ENCODE measurements at places on chromosomes 7 and 10. TPM values are rescaled to one million over a fixed set of nuclear protein-coding genes. Genes with fewer than 3 reads are reported as not detected.

- DNase-seq = peak; percentile 46
These were observed 1.3 kb downstream of the UBE2H start for GRCh38 chr7:129951226-129952085.

GRCh38 chr7:40799493-40800403 is 664.9 kb downstream of the SUGCT start:
- DNase-seq = no peak

DNA sequence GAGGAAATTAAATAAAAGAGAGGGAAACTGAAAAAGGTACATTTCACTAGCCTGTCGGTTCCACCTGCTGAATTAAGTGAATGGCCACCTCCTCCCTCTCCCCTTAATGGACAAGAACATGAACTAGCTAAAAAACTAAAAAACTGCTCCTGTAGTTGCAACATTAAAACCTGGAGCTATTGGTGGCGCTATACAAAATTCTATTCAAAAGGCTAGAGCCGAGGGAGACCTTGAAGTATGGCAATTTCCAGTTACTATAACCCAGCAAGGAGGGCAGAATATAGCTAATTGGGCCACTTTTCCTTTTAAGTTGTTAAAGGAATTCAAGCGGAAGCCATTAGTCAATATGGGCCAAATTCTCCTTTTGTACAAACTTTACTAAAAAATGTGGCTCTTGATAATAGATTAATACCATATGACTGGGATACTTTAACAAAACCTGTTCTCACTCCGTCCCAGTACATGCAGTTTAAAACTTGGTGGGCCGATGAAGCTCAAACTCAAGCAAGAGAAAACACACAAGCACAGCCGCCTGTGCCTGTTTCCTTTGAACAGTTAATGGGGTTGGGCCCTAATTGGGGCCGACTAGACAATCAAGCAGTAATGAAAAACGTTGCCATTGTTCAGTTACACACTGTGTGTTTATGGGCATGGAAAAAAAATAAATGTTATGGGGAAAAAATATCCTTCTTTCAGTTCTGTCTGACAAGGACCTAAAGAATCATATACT is 6.5 kb upstream of the CHST3 start:
- DNase-seq = no peak

- DNase-seq = no peak
These were observed 176.6 kb downstream of the TPK1 start for GRCh38 chr7:144659211-144659610.

The CLRN3 gene
- total RNA-seq = 49.0 TPM

GRCh38 chr7:45670227-45670626 is 96.1 kb downstream of the ADCY1 start:
- DNase-seq = no peak

DNA sequence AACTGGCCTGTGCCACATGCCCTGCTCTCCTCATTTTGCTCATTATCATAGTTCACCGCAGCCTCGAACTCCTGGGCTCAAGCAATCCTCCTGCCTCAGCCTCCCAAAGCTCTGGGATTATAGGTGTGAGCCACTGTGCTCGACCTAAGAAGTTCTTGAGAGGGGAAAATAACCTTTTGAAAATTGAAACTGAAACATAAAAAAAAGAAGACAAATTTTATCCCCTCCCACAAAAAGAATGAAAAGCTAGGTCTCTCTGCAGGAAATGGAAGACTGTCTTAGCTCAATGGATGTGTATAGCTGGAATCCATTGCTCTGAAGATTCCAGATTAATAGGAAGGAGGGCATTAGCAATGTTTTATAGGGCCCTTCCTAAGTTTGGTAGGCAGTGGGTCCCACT is 2.0 kb upstream of the EXOC6 start:
- DNase-seq = no peak

DNA sequence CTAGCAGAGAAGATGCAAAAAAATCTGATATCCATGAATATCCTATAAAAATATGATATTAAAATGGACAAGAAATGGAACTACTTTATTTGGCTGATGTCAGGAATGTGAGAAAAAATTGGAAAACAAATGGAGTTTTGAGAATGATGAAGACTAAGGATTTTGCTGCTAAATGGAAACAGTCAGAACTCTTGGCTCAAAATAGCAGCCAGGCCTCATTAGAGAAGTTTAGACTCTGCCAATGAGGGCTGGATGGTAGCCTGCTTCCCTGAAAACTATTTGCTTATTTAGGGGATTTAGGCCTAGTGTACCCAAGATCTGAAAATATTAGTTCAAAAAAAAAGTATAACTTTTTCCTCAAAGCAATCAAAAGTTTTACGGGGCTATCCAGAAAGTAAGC is 458.5 kb downstream of the TFEC start:
- no peak for DNase-seq

DNA sequence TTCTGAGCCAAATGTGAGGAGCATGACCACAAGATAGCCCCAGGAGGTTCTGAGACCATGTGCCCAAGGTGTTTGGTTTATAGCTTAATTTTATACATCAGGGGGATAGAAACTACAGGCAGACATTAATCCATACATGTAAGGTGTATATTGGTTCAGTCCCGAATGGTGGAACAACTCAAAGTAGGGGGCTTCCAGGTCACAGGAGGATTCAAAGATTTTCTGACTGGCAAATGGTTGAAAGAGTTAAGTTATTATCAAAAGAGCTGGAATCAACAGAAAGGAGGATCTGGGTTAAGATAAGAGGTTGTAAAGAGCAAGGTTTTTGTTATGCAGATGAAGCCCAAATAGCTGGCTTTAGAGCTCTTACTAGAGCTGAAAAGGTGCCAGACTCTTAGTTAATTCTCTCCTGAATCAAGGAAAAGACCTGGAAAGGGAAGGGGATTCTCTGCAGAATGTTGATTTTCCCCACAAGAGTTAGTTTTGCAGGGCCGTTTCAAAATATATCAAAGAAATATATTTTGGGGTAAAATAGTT is 640.0 kb downstream of the IPMK start:
- DNase-seq = no peak

- DNase-seq = peak; percentile 31
These were observed 16.7 kb upstream of the RSBN1L start for GRCh38 chr7:77679608-77680007.

- DNase-seq = peak; percentile 8
These were observed 64.4 kb downstream of the SUGCT start for GRCh38 chr7:40199076-40199802.

GRCh38 chr10:71472466-71472865 is 75.7 kb downstream of the CDH23 start:
- DNase-seq = no peak

The ASB10 gene
- not detected for total RNA-seq

GRCh38 chr10:77811831-77812430 is 114.6 kb downstream of the DLG5 start:
- no peak for DNase-seq

The OPN1SW gene
- not detected for total RNA-seq

The SLC13A4 gene
- not detected for total RNA-seq

DNA sequence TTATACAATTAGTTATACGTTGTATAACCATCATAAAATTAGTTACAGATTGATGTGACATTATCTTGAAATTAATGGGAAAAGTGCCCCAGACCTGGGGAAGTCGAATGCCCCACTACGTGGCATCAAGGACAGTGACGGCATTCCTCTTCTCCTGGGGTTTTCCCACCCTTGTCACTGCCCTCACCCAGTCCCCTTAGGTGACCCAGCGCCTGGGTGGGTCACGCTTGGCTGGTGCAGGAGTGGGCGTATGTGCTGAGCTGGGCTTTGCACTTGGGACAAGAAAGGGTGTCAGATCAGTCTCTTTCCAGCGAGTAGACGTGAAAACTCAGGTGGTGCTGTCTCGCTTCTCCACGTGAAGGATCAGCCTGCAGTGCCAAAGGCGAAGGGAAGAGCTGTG is 7.6 kb downstream of the FOXK1 start:
- DNase-seq = no peak

- no peak for DNase-seq
These were observed 647.1 kb upstream of the ZWINT start for GRCh38 chr10:57008189-57008588.

- DNase-seq = no peak
These were observed 1.2 kb upstream of the MAP3K8 start for GRCh38 chr10:30432622-30433305.

GRCh38 chr10:66349726-66350125 is 576.1 kb upstream of the LRRTM3 start:
- DNase-seq = no peak

GRCh38 chr10:70827086-70827757 is 11.5 kb downstream of the SGPL1 start:
- no peak for DNase-seq

- DNase-seq = no peak
These were observed 9.7 kb downstream of the ABCA13 start for GRCh38 chr7:48180981-48181380.

DNA sequence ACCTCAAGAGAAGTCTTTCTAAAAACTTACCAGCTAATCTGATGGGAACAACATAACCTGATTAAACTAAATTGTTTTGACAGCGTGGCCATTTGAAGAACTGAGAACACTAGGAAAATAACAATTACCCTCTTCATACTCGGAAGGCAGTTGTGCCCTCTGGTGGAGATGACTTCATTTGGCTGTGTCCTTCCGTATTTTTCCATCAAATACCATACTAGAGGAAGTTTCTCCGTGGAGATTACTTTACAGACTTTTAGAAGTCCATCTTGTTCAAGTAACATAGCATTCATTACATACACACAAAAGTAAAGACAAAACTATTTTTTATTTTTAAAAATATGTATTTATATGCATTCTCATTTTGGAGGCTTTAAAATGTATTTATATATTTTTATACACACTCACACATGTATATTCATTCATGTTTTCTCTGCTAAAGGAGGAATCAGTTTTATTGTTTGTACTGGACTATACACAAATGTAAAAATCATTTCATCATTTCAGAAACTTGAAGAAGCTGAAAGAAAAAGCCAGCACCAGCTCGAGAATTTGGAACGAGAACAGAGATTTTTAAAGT is 25.2 kb downstream of the SMNDC1 start:
- DNase-seq = peak; percentile 69

GRCh38 chr7:106755641-106756040 is 94.7 kb upstream of the CCDC71L start:
- DNase-seq = no peak

- no peak for DNase-seq
These were observed 89.4 kb upstream of the SEMA3E start for GRCh38 chr7:83738291-83738835.

The PNLIPRP1 gene
- not detected for total RNA-seq

GRCh38 chr10:43739161-43739560 is 90.5 kb upstream of the ZNF32 start:
- DNase-seq = no peak

The PRSS37 gene
- total RNA-seq = not detected

DNA sequence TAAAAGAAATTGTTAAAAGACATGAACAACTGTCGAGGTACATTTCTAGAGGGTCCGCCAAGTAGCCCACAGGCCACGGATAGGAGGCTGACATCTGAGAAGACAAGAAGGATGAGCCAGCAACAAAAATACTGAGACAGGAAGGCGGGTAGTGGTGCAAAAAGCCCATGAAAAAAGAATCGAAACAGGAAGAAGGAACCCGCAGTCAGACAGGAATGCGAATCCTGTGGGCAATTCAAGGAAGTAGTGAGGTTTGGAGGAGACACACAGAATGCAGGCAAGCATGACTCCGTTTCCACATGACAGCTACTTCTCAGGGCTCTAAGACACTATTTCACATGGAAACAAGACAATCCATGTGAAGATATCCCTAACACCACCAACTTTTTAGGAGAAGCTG is 125.2 kb downstream of the DOCK4 start:
- no peak for DNase-seq

The GNB2 gene
- 99.6 TPM for total RNA-seq

The NKX1-2 gene
- total RNA-seq = 2.0 TPM

The OR6B1 gene
- total RNA-seq = not detected
